Left hindlimb (tissue), 1 donor: ENCODE measurements at places on chromosomes 7 and 10.
A peak's percentile ranks its signal among the peaks of the same experiment; 100 is the strongest.

DNA sequence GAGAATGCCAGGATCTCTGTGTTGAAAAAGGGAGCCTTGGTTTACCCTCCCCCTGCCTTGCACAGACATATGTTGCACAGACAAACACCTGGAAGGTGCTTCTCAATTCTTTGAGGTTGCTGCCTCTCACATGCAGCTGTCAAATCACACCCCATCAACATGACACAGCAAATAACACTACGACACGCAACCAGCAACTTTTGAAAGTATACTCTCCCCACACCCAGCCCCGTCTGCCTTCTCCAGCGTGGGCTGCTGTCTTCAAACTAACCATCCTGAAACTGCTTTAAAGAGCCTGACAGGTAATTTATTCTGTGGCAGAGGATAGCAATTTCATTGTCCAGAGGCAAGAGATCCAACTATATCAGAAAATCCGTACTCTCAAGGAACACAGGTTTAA, 136.1 kb downstream of the PLXNA4 start:
- no peak for DNase-seq

DNA sequence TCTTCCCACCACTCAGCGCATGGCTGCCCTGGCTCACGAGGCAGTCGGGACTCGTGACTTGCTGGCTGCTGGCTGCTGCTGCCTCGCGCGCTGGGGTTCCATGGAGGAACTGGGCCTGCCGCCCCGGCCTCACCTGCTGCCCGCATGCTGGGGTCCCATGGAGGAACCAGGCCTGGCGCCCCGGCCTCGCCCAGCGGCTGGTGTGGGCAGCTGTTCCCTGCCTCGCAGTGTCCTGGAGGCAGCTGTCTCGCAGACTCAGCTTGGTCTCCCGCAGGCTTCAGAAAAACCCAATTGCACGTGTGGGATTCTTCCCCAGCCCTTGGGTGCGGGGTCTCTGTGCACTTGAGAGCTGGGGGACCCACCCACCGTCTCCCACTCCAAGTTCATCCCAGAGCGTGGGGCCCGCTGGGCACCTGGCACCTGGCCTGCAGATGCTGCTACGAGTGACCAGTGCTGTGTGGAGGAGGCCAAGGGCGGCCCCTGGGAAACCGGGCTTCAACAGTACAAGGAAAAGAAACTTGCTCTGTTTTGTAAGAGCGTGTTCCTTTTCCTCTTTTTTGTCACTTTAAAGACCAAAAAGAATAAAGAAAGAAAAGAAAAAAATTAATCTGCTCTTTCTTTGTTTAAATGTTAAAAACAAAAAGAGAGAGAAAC, 20.4 kb downstream of the PWWP2B start:
- DNase-seq, result no peak

DNA sequence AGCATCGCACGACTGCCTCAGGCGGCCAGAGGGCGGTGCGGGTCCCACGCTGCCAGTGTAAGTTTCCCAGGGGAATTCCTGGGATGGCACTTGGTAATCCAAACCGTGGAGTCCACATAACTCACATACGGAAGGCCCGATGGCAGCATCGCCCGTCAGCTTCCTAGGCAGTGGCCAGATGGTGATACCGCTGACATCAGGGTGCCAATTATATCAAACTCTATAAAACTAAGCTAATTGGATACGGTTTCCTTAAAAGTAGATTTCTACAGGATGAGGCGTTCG, 189.8 kb downstream of the CELF2 start:
- DNase-seq, result peak; percentile 45

GRCh38 chr7:47748041-47748440, 166.1 kb upstream of the TNS3 start:
- no peak for DNase-seq

DNA sequence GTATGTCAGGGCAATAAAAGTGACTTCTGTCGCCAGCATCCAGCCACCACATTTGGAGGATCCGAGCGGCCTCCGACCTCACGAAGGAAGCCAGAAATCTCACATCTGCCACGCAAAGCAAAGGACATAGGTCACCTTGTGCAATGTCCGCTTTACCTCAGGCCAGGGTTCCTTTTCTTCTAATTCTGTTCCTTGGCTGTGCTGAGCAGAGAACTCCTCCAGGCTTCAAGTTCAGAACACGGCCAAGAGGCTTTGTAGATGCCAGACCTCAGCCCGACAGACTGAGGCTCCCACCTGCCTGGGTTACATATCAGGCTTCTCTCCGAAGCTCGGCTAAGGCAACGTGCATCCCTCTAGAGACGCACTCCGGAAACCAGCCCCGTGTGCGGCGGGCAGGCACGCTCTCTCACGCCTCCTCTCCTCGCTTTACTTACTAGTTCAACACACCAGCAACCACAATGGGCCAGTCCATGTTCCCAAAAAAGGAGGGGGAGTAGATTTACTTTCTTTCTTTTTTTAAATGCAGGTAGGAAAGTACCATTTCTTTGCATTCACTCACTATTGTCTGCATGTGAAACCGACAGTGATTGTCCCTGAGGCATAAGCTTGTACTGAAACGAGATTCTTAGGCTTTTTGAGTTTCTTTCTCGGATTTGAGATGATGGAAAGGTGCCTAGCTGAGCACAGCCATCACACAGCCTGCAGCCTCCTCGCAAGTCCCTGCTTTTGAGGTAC, 122.4 kb upstream of the AFAP1L2 start:
- peak; percentile 86 for DNase-seq

DNA sequence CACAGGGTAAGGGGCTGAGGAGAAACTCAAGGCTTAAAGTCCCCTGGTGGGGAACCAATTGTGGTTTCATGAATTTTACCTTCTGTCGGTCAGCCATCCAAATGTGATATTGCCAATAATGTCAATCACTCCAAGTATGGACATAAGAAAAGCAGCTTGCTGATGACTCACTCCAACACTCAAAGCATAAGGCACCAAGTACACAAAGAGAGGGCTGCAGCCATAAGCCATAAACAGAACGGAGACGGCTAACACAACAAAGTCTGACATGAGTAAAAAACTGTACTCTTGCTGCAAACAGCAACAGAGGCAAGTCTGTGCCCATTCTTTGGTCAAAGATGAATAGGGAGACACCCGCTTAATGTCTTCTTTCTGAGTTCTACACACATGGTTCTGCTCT, 24.2 kb downstream of the IFIT5 start:
- no peak for DNase-seq

DNA sequence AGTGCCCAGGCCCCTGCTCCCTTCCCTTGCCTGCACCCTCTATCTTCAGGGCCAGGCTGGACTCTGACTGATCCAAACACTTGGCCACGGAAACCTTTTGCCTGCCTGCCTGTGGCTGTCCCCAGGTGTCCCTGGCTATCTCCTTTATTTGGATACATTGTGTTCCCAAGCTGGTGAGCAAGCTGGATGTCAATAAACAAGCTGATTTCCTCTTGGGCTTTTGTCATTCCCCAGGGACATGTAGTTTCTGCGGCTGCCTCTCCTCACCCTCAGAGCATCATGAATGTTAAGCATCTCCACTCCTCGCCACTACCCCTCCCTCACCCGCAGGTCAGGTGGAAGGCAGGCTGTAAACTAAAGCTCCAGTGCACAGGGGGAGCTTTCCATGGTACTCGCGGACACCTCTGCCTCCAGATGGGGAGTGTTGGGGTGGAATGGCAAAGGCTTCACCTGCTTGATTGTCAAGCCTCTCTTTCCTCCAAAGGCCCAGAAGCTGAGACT, 6.9 kb downstream of the GHRHR start:
- DNase-seq, result no peak

GRCh38 chr7:91344911-91345310, 80.7 kb downstream of the FZD1 start:
- no peak for DNase-seq
